Thoracic aorta (tissue), 2 donors: ENCODE measurements at places on chromosomes 7 and 10.

DNA sequence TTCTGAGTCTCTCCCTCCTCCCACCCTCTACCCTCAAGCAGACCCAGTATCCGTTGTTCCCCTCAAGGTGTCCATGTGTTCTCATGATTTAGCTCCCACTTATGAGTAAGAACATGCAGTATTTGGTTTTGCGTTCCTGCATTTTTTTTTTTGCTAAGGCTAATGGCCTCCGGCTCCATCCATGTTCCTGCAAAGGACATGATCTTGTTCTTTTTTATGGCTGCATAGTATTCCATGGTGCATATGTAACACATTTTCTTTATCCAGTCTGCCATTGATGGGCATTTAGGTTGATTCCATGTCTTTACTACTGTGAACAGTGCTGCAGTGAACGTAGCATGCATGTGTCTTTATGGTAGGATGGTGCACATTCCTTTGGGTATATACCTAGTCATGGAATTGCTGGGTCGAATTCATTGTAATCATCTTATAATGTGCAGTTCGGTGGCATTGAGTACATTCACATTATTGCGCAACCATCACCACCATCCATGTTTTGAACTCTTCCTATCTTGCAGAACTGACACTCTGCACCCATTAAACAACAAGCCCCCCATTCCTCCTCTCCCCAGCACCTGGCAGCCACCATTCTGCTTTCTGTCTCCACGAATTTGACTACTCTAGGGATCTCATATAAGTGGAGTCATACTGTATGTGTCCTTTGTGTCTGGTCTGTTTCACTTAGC, 125.5 kb downstream of the CAMK1D start:
- no peak for DNase-seq

DNA sequence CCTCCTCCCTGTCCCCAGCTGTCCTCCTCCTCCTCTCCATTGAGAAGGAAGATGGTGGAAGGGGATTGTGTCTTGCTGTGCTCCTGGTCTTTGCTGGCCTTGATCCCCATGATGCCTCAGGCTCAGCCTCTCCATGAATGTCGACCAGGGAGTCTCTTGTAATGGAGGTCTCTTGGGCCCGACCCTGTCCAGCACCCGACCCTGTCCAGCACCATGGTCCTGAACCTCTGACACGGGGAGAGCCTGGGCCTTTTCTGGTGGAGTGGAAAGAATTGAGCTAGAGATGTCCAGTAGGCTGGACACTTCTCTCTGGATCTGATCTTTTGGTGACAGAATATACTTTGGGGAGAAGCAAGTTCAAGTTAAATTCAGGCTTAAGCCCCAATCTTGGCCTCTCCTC, 42.3 kb upstream of the HMX3 start:
- DNase-seq: no peak

GRCh38 chr7:95470452-95470851, 15.3 kb upstream of the ASB4 start:
- no peak for DNase-seq

- no peak for DNase-seq
These were observed 398.8 kb upstream of the IGFBP3 start for GRCh38 chr7:46319841-46320240.

- DNase-seq: no peak
These were observed 31.6 kb downstream of the CCDC3 start for GRCh38 chr10:12969951-12970350.

GRCh38 chr7:32335107-32335506, 155.1 kb downstream of the LSM5 start:
- no peak for DNase-seq

DNA sequence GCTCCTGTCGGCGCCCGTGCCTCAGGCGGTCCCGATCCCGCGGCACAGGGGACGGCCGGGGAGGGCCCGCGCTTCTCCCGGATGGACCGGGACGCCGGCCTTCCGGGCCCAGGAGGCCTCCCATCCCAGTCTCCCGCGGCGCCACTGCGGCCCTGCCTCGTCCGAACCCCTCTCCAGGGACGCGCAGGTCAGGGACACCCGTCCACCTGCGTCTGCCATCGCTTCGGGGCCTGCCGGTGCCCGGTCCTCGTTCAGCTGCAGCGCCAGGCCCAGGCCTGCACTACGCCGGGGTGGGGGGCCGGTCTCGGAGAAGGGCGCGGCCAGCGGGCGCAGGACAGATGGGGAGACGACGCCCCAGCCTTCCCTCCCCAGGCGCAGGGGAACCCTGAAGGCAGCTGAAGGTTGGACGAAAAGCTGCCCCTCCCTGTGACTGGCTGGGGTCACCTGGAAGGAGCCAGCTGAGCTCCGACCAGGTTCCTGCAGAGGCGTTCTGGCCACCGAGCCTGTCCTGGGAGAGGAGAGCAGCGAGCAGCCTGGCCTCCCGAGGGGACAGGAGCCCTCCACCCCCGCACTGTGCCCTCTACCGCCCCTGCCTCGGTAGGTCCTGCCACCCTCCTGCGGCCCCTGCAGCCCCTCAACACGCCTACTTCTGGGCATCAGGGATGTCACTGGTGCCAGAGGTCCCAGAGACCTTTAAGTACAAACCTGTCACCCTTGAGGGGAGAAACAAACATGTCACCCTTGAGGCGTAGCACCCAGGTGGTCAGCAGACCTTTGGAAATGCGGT, 84.3 kb downstream of the LANCL2 start:
- DNase-seq: no peak

GRCh38 chr10:110568055-110568735, 700 bp downstream of the SMC3 start:
- peak; percentile 2 for DNase-seq

DNA sequence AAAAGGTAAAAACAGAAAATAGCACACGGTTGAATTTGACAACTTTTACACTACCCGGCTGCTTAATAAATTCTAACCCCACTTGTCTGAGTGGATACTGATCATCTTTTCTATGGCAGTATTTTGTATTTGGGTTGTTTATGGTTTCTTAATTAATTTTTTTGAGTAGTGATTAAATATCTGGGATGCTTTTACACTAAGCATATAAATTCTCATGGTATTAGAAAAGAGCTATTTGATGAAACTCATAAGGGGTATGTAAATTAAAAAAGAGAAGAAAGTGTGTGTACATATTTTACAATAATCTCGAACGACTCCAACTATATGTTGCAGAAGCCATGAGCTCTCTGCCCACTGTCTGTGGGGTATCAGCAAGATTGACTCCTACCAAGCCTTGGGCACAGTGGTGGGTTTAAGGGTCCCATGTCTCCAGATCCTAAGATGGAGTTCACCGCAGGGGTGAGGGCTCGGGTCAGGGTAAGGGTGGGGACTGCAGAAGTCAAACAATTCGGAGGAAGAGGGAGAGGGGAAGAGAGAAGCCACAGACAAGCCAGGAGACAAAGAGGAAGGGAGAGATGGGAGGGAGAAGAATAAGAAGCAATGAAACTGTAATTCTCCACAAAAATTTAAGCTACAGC, 7.6 kb upstream of the HOXA13 start:
- no peak for DNase-seq

- no peak for DNase-seq
These were observed 987 bp upstream of the EXOC6 start for GRCh38 chr10:92847202-92847864.

DNA sequence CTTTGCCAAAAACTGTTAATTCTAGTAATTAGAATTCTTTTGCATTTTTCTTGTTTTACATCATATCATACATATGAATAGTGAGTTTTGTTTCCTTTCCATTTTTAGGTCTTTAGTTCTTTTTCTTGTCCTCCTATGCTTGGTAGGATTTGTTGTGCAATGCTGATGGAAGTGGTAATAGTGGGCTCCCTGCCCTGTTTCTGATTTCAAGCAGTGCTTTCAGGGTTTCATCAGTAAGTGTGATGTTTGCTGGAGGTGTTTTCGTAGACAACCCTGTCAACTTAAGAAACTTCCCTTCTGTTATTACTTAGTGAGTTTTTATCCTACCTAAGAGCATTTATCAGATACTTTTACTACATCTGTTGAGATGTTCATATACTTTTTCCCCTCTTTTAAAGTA, 50.5 kb downstream of the CSGALNACT2 start:
- DNase-seq: no peak

- no peak for DNase-seq
These were observed 11.7 kb upstream of the EEPD1 start for GRCh38 chr7:36141351-36141750.

GRCh38 chr10:132173185-132173584, 13.6 kb upstream of the DPYSL4 start:
- DNase-seq: no peak

- no peak for DNase-seq
These were observed 57.2 kb upstream of the STRIP2 start for GRCh38 chr7:129376778-129377700.

DNA sequence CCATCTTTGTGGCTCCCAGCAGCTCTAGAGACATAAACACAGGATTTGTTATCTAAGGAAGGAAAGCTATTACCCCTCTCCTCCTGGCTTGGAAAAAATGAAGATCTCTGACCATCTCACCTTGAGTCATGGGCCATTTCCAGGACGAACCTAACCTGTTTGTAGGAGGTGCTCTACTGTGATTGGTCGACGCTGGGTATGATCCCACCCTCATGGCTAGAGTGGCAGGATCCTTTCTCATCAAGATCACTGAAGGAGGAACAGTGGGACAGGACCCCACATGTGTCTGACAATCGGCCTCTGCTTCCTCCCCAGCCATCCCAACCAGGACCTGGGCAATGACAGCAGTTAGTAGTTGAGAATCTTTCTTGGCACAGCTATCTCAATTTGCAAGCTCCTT, 144.1 kb downstream of the EMX2 start:
- DNase-seq: no peak

DNA sequence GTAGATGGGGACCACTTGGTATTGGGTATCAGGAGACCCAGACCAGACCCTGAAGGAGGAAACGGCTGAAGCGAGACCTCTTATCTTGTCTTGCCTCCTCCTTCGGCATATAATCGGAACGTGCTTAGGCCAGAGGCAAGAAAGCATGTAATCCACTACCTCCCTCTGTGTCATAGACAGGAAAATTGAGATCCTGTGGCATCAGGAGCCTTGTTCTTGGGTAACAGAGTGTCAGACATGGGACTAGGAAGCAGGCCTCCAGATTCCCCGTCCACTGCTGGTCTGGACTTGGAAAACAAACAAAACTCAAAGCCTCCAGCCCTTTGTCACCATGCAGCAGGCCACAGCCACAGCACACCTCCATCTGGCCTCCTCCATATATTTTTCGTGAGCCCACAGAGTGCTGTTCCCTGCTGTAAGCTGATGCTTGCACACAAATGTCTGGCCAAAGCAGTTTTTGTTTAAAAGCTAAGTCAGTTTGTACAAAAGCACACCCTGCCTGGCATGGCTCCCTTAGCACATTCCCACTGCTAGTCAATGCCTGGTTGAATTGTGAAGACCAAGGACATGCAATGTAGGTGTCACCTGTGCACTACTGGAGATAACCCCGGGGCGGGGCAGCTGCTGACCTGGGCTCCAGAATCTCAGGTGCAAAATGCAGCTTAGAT, 510.9 kb downstream of the RPS24 start:
- DNase-seq: no peak

GRCh38 chr10:96043033-96043892, at the start of gene CCNJ:
Gene CCNJ, plus strand, starts transcription at chr10:96043583. Its CDS starts 811 bp downstream, at chr10:96044394.
- peak; percentile 41 for DNase-seq

- no peak for DNase-seq
These were observed 67.3 kb upstream of the NPY start for GRCh38 chr7:24216576-24217125.

GRCh38 chr7:67807826-67808225, 811.2 kb downstream of the TYW1 start:
- no peak for DNase-seq

- DNase-seq: no peak
These were observed at the start of gene PAOX for GRCh38 chr10:133379152-133379800. Gene PAOX, plus strand, starts transcription at chr10:133379262. Its CDS starts 55 bp downstream, at chr10:133379317.

- DNase-seq: no peak
These were observed 11.9 kb downstream of the CDH23 start for GRCh38 chr10:71408436-71409225.

DNA sequence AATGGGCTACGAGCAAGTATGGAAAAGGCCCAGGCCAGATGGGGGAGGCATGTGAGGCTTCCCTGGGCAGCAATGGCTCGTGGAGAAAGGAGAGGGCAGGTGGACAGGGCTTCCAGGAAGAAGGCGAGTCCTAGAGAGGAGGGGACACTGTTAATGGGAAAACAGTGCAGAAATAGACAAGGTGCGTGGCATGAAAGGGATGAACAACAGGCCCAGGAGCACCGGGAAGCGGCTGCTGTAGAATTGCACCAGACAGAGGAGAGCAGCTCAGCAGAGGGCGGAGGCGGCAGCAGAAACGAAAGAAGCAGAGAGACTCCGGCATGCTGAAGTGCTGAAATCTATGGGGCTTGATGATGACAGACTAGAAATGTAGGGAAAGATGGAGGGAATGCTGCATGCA, 102.1 kb downstream of the PIP4K2A start:
- DNase-seq: no peak

GRCh38 chr10:24452030-24452429, 243.1 kb downstream of the KIAA1217 start:
- DNase-seq: no peak

GRCh38 chr7:16841681-16842080, 36.9 kb upstream of the AGR2 start:
- no peak for DNase-seq

GRCh38 chr7:36790311-36790787, 66.1 kb upstream of the AOAH start:
- DNase-seq: no peak

DNA sequence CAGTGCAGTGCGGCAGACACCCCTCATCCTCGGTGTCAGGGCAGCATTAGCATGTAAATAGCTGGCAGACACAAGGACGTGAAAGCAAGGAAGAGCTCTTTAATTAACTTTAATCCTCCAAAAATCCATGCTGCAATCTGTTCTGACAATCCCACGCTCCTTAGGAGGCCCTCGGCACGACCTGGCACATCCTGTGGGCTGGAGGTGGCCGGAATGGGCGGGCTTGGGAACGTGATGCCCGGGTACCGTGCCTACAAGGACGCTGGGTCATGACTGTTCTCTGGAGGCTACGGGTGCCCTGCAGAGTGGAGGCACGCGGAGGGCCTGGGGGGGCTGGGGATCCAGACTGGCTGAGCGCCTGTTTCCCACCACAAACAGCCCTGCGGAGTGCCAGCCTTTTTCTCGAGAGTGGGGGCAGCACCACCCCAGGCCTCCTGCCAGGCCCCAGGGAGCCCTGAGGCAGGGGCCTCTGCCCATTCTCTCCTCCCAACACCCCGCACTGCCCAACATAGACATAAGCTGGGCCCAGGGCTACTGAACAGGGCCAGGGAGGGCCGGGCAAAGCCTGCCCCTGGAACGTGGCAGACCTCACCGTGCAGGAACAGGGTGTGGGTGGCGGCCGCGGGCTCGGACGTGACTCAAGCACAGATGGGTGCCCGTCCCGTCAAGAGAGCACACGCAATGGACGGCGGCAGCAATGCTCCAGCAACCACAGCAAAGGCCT, 189.3 kb downstream of the MAD1L1 start:
- DNase-seq: no peak
